ENCODE measurements at places on chromosomes 3 and 15. TPM values are rescaled to one million over a fixed set of nuclear protein-coding genes. Genes with fewer than 3 reads are reported as not detected.

DNA sequence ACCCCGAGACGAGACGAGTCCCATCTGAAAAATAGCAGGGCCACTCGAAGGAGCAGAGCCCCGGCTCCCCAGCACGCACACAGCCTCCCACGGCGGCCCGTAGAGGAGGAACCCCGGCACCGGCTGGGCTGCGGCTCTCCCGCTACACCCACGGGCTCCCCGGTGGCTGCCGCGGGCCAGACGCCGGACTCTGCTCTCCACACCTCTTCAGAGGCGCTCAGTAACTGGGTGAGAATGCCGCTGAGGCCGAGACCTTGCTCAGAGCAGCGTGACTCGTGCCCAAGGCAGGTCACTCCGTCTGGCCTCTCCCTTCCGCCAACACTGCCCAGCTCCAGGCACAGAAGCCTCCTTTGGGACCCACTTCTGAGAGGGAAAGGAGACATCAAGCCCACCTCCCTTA is 34.4 kb downstream of the TNK2 start:
- no peak for DNase-seq

- no peak for DNase-seq
Measured at GRCh38 chr15:47768735-47769134, 51.4 kb downstream of the SEMA6D start.

DNA sequence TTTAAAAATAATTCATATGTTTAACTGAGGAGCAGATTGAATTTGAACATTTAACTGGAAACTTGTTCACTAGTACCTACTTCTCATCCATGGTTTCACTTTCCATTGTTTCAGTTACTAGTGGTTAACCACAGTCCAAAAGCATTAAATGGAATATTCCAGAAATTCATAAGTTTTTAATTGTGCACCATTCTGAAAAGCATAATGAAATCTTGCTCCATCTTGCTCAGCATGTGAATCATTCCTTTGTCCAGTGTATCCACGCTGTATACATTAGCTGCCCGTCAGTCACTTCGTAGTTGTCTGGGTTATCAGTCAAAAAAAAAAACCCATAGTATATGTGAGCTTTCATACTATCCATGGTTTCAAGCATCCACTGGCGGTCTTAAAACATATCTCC is 217.6 kb downstream of the TPRG1 start:
- no peak for DNase-seq

DNA sequence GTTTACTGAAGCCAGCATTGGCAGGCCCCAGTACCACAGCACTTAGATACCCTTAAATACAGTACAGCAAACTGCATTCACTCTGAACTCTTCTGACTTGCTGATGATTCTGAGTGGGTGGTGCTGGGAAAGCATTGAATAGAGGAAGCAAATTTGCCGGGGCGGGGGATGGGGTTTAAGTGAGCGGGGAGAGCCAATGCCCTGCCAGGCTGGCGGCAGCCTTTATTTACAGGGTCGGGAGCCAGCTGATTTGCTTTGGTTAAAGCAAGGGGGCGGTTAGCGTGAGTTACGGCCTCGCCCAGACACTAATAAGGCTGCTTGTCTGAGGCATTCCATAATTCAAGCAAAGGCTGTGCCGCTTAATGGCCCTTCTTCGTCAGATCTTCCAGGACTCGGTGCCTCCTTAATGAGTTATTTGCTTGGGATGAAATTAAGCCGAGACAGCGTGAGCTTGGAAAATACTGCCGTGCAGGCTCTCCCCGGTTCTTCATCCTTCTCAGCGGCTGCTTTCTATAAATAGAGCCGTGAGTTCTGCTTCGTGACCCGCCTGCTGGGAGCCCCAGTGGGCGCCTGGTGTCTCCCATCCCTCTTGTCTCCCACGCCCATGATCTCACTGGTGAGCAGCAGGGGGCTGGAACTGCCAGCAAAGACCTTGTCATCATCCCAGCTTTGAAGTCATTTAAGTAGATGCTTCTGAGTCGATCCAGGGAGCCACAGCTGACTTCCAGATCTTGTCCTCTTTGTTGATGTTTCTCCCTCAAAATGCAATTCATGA is 25.8 kb downstream of the SPSB4 start:
- peak; percentile 78 for DNase-seq

The CD200 gene
- total RNA-seq: 23.8 TPM

GRCh38 chr3:138640537-138640936 is 32.0 kb downstream of the FAIM start:
- no peak for DNase-seq

The TRIM42 gene
- total RNA-seq: not detected

DNA sequence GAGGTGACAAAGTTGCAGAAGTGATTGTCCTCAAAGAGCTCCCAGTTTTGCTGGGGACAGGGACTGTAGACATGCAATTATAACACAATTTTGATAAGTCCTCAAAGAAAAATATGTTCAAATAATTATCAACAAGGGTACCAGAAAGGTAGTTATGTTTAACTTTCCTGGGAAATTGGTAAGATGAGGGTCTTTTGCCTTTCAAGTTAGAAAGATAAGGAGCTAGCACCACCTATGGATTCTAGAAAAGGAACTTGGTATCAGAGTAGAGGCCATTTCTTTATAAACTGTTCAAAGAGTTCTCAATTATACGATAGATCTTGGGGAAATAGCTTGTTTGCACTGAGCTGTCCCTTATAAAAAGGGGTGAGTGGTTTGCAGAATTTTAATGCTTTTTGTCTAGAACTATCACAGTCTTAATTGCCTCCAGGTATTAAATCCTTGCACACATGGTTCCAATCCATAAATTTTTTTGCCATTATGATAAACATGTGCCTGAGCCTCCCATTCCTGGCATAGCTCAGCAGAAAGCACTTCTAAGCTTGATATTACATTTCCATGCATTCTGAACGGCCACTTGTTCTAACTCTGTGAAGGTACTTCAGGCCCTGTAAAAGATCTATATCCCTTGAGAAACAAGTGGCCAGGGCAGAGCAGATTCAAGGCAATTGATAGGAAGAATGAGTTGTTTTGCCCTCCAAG is 247.5 kb upstream of the LRIG1 start:
- no peak for DNase-seq

DNA sequence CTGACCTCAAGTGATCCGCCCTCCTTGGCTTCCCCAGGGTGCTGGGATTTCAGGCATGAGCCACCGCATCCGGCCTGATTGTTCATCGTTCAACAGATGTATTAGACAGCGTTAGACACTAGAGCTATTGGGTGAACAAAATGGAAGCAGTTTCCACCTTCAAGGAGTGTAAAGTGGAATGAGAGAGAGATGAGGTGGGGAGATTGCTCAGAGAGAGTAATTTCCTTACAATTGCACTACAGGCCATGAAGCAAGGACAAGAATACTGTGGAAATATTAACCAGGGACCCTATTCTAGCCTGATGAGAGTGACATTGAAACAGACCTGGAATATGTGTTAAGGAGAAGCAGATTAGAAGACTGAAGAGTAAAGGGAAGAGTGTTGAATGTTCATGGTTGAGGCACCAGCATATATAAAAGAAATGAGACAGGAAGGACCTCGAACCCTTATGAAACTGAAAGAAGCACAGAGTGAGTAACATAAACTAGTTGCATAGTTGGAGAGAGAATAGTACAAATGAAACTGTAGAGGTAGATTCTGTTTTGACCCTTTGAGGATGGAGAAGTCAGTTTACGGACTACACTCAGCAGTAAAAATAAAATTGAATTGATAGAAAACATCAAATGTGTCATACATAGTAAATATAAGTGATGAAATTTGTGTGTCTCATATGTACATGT is 7.2 kb downstream of the RTF1 start:
- no peak for DNase-seq

The ACTC1 gene
- total RNA-seq: 0.94 TPM

DNA sequence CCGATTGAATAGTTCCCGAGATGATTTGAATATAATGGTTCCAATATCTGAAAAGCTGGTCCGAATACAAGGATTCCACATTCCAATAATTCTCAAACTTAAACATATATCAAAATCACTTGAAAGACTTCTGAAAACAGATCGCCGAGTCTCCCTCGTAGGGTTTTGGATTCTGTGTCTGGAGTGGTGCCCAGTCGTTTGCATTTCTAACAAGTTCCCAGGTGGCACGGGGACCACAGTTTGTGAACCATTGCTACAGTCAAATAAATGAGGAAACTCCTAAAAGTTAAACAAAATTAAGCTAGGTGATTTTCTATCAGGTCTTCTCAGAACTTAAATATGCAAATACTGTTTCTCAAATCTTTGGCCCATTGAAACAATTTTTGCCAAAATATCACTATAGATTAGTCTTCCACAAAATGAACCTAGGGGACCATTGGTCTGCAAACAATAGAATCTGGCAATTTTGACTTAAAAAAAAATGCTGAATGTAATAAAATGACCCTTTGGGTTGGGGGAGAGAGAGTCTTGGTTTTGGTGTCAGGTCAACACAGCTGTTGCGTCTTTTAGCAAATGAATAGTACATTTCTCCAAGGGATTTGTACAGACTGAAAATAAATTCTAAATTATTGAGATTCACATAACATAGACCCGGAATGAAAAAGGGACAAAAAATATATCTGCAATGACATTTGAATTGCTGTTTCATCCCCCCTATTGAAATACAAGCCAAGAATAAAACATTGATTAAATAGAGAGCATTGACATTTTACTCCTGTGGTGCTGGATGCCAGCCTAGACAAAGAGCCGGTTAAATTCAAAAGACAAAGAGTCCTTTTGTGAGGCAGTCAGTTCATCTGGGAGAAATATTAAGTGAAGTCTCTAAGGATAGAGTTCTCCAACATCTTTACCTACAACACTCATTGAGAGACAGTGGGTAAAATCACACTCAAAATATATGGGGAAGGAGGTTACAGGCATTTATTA is 175.7 kb upstream of the ADAMTS9 start:
- DNase-seq: no peak

DNA sequence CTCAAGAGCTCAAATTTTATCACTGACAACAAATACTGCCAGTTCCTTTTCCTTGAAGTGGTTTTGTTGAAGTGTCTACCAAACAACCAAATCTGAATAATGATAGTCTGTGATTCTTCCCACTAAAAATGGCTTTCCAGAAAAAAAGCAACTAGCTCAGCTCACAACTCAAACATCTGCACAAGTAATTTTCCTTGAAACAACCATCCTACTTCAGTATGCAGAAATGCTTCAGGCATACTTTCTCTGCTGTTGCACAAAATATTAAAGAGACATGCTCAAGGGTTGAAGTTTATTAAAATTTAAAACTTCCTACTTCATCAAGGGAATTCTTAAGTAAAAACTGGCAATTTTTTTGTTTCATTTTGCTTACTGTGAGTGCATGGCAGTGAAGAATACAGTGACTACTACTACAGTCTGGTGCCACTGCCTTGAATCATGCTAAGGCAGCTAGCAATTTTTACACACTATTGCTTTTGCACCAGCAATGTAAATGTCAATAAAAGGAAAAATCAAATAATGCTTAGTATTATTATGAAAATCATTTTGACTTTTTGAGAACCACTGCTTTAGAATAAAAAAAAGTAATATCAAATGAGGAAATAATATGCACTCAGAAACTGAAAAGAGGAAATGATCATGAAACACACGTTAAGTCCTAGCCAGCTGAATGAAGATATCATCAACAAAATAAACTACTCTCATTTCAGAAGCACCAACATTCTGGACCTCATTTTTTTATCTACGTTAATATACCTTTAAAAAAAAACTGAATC is 33.6 kb downstream of the VPS13C start:
- no peak for DNase-seq

The NEDD4 gene
- 25.1 TPM for total RNA-seq

DNA sequence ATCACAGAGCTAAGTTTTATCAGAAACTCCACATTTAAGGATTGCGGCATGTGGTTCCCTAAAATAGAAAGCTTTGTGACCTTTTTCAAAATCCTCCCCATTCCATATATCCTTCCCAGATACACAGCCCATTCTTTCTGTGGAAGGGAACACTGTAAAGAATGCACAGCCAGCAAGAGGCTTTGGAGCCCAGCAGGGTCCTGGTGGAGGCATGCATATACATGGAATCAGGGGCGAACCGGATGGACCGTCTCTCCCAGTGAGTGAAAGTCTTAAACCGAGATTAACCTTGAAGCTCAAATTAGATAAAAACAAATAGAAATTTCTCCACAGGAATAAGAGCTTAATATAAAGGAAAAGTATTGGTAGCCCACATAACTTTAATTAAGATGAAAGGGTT is 436.2 kb upstream of the MDFIC2 start:
- no peak for DNase-seq

The CPEB1 gene
- total RNA-seq: 27.1 TPM

DNA sequence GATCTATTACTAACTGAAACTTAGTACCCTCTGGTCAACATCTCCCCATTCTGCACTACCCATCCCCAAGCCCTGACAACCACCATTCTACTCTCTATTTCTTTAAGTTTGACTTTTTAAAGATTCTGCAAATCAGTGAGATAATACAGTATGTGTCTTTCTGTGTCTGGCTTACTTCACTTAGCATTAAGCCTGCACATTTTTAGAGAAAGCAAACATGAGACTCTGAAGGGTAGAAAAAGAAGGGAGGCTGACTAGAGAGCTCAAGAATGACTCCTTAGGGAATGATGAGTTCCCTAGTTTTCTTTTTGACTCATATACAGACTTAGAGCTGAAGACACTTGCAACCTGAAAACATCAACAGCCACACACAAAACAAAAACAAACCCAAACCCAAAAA is 311.3 kb downstream of the SQOR start:
- no peak for DNase-seq

DNA sequence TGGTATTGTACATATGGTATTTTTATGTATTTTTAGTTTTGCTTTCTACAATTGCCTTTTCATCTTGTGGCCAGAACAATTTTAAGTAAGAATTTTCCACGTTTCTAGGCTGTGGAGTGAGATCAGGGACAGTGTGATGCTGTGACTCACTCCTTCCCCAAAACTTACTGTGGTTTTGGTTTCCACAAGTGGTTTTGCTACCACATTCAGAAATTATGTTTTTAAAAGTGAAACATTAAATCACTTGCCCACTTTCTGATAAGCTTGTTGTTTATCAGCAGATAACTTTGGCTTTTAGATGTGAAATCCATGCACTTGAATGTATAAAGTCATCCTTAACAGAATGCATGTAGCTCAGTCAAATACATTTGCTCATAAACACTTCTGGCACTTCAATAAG is 192.2 kb upstream of the THRB start:
- no peak for DNase-seq

- DNase-seq: no peak
Measured at GRCh38 chr15:29435811-29436210, 166.2 kb upstream of the NSMCE3 start.

The KLHL40 gene
- 0.13 TPM for total RNA-seq

GRCh38 chr15:56679225-56679624 is 54.1 kb downstream of the ZNF280D start:
- DNase-seq: no peak

Data from sciatic nerve (tissue), 2 donors.